ENCODE measurements at places on chromosomes 7 and 10. TPM values are rescaled to one million over a fixed set of nuclear protein-coding genes. Genes with fewer than 3 reads are reported as not detected.

Gene LRMDA
- not detected for total RNA-seq

Gene TMEM229A
- total RNA-seq: not detected

Gene SYT15B
- 0.19 TPM for total RNA-seq

Gene ENKUR
- total RNA-seq: not detected

Gene TUBB8
- not detected for total RNA-seq

Gene CTAGE4
- 3.5 TPM for total RNA-seq

Gene METTL27
- 2.8 TPM for total RNA-seq

Gene GBX1
- not detected for total RNA-seq

Gene CAV2
- not detected for total RNA-seq

Gene TAC1
- not detected for total RNA-seq

Data from activated naive CD4-positive, alpha-beta T cell treated with anti-CD3 and anti-CD28 coated beads, Interleukin-2, amount 10 ng/mL, durations not matched to agents 5 hours and 36 hours (primary cell).